Fibroblast of the aortic adventitia (primary cell): ENCODE measurements at places on chromosomes 13 and 19. TPM values are rescaled to one million over a fixed set of nuclear protein-coding genes. Genes with fewer than 3 reads are reported as not detected.

SKA3 gene
- total RNA-seq = 24.0 and 69.3 TPM in 2 replicates

TSKS gene
- total RNA-seq = 0.57 and 1.4 TPM in 2 replicates

ZNF274 gene
- total RNA-seq = 14.7 and 15.6 TPM in 2 replicates

C13orf42 gene
- not detected in 2 replicates for total RNA-seq

NALCN gene
- total RNA-seq = 1.1 and 3.1 TPM in 2 replicates

RFX2 gene
- total RNA-seq = 10.7 and 14.2 TPM in 2 replicates

SERP2 gene
- total RNA-seq = 9.5 and 9.9 TPM in 2 replicates

ACP5 gene
- 0.09 and 1.4 TPM in 2 replicates for total RNA-seq

KANK3 gene
- 0.09 and 0.16 TPM in 2 replicates for total RNA-seq

KISS1R gene
- not detected in 2 replicates for total RNA-seq

C1QTNF9 gene
- total RNA-seq = not detected in 2 replicates
